Activated CD8-positive, alpha-beta memory T cell treated with anti-CD3 and anti-CD28 coated beads, Interleukin-2, amount 10 ng/mL, durations not matched to agents 7 days and 5 days (primary cell): ENCODE measurements at places on chromosomes 1 and 21. TPM values are rescaled to one million over a fixed set of nuclear protein-coding genes. Genes with fewer than 3 reads are reported as not detected.

LY9 gene
- total RNA-seq: 1.3 TPM

TSTD1 gene
- total RNA-seq: 62.8 TPM

PLOD1 gene
- 17.6 TPM for total RNA-seq

NTNG1 gene
- total RNA-seq: 1.1 TPM

MRTO4 gene
- total RNA-seq: 59.3 TPM

ADAMTSL4 gene
- total RNA-seq: 0.35 TPM

RHBDL2 gene
- total RNA-seq: not detected

ZSWIM5 gene
- total RNA-seq: 0.64 TPM

PALMD gene
- total RNA-seq: not detected

NMNAT2 gene
- total RNA-seq: not detected

KLHL17 gene
- total RNA-seq: 30.7 TPM

B4GALT3 gene
- total RNA-seq: 53.5 TPM

CLCNKB gene
- not detected for total RNA-seq

LRRN2 gene
- total RNA-seq: not detected

TCHH gene
- total RNA-seq: 0.12 TPM

VCAM1 gene
- 9.2 TPM for total RNA-seq

PRCC gene
- 68.7 TPM for total RNA-seq

ADAM30 gene
- not detected for total RNA-seq

CAMK2N1 gene
- total RNA-seq: 0.82 TPM

FOXD2 gene
- 0.53 TPM for total RNA-seq

FCAMR gene
- total RNA-seq: not detected

OR14A16 gene
- not detected for total RNA-seq

SLC22A15 gene
- 2.3 TPM for total RNA-seq

CLDN17 gene
- not detected for total RNA-seq

MX2 gene
- total RNA-seq: 65.1 TPM

MYBPH gene
- not detected for total RNA-seq

HNRNPR gene
- total RNA-seq: 220 TPM

IGSF5 gene
- not detected for total RNA-seq

LRRC7 gene
- not detected for total RNA-seq

ATP1A4 gene
- not detected for total RNA-seq

FMO3 gene
- not detected for total RNA-seq

SSX2IP gene
- 14.5 TPM for total RNA-seq

RAB7B gene
- not detected for total RNA-seq

KCND3 gene
- not detected for total RNA-seq

ODR4 gene
- total RNA-seq: 12.2 TPM

CITED4 gene
- 2.9 TPM for total RNA-seq

KCNJ15 gene
- total RNA-seq: not detected

CELA3B gene
- total RNA-seq: not detected

OR2L5 gene
- not detected for total RNA-seq

SPRR3 gene
- total RNA-seq: not detected

TMEM79 gene
- 10.1 TPM for total RNA-seq

IFNAR2 gene
- total RNA-seq: 45.8 TPM

AK5 gene
- not detected for total RNA-seq

RGS18 gene
- total RNA-seq: 1.1 TPM

EIF2D gene
- total RNA-seq: 68.4 TPM

UBASH3A gene
- total RNA-seq: 89.5 TPM

FCRL2 gene
- total RNA-seq: not detected

NBPF10 gene
- 2.0 TPM for total RNA-seq

GNG12 gene
- total RNA-seq: 0.33 TPM

ORC1 gene
- total RNA-seq: 40.5 TPM

KCNN3 gene
- total RNA-seq: not detected

CALML6 gene
- 0.45 TPM for total RNA-seq
